ENCODE measurements at places on chromosomes 3 and 15.

- DNase-seq: no peak
Measured at GRCh38 chr3:193174140-193174539, 66.9 kb upstream of the PLAAT1 start.

GRCh38 chr15:38085931-38086568 lies 151.6 kb downstream of the TMCO5A start:
- no peak for DNase-seq

- DNase-seq: no peak
Measured at GRCh38 chr3:31142139-31142538, 247.7 kb upstream of the GADL1 start.

GRCh38 chr3:197547306-197548011 lies 8.3 kb downstream of the BDH1 start:
- no peak for DNase-seq

GRCh38 chr3:45487508-45487907 lies 99.1 kb downstream of the LARS2 start:
- no peak for DNase-seq
